Right atrium auricular region (tissue), 2 donors: ENCODE measurements at places on chromosomes 7 and 10. TPM values are rescaled to one million over a fixed set of nuclear protein-coding genes. Genes with fewer than 3 reads are reported as not detected.
A peak's percentile ranks its signal among the peaks of the same experiment; 100 is the strongest.

DNA sequence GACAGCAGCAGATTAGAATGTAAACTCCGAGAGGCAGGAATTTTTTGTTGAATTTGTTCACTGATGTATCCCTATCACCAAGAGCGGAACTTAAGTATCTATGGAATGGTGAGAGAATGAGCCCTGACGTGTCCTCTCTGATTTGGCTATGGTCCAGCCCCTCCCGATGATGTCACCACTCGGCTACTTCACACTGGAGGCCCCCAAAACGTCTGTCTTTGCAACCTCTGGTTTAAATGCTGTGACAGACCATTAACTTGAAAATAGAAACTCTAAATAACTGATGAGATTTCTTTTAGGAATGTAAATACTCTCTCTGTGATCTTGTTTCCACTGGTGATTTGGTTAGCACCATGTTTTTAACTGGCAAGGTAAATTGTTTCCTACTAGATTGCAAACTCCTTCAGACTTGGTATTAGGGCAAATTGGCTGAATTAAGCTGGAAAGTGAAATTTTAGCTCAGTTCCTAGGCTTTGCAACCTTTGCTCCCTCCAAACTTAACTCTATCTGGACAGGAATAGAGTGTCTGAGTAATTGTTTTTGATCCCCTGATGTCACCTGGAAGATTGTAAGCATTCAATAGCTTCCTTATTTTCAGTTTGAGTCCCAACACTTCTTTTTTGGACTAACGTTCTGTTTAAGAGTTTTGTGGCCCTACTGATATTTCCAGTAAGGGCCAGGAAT, 19.1 kb downstream of the SLC16A12 start:
- no peaks in the 10 kb centered on the region for H3K27me3 ChIP-seq
- no peaks in the 10 kb centered on the region for H3K36me3 ChIP-seq
- H3K27ac ChIP-seq = peak overlapping the region; percentile 92
- peaks cover 48% of the 10 kb centered on the region for H3K4me1 ChIP-seq
- peak; percentile 87 for DNase-seq
- peak overlapping the region; percentile 33 for H3K4me3 ChIP-seq

DNA sequence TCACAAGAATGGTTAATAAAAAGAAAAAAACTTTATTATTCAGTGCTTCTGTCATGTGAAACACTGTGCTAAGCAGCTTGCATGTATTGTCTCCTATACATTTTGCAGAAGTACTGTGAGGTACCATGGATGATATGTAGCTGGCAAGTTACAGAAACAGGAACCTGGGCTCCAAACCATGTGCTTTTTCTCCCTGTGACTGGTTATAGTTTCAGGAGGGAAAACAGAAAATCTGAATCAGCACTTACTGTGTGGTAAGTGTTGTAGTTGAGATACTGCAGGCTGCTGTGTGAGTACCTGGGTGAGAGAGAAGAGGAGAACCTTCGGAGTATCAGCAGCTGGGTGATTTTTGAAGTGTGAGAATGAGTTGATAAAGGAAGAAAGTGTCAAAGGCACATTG, 285.0 kb downstream of the SUGCT start:
- no peaks in the 10 kb centered on the region for H3K4me1 ChIP-seq
- H3K36me3 ChIP-seq = no peaks in the 10 kb centered on the region
- DNase-seq = no peak
- H3K27ac ChIP-seq = no peak overlapping the region

DNA sequence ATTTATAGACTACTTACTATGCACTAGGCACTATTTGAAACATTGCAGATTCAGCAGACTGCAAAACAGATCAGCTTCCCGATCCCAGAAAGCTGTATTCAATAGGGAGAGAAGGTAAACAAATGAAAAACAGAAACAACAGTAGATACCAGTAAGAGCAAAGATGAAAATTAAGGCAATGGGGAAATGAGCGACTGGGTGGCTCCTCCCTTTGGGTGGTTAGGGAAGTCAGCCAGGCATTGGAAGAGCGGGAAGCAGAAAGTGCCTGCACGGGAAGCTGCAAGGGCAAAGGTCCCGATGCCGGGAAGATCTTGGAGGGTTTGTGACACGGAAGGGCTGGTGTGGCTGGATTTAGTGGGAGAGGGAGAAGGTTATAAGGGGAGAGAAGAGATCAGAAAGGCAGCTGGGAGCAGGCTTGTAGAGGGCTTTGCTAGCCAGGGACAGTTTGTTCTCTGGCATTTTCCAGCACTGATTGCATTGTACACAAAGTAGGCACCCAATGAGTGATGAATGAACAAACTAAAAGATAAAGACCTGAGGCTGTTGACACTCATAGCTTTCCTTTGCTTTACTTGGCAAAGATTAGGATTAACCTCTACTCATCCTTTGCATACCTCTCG, 67.8 kb downstream of the NAMPT start:
- no peaks in the 10 kb centered on the region for H3K27me3 ChIP-seq
- H3K36me3 ChIP-seq = no peaks in the 10 kb centered on the region
- no peak overlapping the region for H3K4me3 ChIP-seq
- no peaks in the 10 kb centered on the region for H3K4me1 ChIP-seq
- H3K27ac ChIP-seq = peak overlapping the region; percentile 83

DNA sequence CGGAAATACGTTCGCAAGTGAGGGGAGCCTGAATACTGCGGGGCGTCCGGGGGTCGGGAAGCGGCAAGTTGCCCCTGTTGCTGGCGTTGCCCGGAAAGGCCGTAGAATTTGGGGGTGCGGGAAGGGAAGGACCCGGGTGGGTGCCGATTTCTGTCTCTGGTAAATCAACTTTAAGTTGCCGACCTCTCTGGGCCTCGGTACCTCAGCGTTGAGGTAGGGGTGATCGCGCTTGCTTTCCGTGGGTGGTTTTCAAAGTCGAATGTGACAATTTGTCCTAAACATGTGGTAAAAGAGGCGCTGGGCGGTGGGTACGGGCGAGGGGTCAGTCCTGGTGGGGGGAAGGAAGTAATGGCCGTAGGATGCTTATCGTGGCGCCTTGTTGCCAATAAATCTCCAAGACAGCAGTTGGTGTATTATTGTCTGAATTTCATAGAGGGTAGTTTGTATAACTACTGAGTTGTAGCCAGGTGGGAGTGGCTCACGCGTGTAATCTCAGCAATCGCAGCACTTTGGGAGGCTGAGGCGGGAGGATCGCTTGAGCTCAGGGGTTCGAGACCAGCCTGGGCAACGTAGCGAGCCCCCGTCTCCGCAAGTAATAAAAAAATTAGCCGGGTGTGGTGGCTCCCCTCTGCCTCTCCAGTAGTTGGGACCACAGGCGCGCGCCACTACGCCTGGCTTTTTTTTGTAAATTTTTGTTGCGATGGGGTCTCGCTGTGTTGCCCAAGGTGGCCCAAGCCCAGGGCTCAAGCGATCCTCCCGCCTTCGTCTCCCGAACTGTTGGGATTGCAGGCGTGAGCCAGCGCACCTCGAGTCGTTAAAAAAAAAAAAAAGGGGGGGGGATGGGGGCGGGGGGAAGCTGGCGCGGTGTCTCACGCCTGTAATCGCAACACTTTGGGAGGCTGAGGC, 644 bp downstream of the BUD23 start:
- H3K4me1 ChIP-seq = peaks cover 42% of the 10 kb centered on the region
- peak overlapping the region; percentile 86 for H3K27ac ChIP-seq
- peaks cover 20% of the 10 kb centered on the region for H3K36me3 ChIP-seq
- no peak for DNase-seq

DNA sequence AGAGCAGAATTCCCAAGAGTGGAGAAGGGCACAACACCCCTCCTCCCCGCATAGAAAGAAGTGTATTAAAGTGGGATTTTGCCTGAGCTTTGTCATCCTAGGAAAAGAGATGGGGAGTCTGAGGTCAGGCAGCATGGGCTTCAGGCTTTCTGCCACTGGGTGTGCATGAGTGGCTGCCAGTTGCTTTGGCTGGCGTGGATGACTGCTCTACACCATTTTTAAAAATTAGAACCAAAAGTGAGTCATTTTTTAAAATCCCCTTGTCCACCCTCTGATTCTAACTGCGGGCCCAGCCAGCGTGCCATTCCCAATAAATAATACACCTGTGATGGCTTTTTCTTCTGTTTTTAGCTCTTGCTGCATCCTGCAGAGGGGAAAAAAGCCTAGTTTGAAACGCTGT, 13.4 kb downstream of the SLC29A3 start:
- DNase-seq = no peak
- H3K27ac ChIP-seq = no peak overlapping the region
- H3K4me1 ChIP-seq = no peaks in the 10 kb centered on the region
- no peak overlapping the region for H3K4me3 ChIP-seq
- no peaks in the 10 kb centered on the region for H3K36me3 ChIP-seq

BICC1 gene
- 15.7 TPM for total RNA-seq

GRID1 gene
- 0.67 TPM for total RNA-seq

NKX6-2 gene
- total RNA-seq = not detected

TBL2 gene
- total RNA-seq = 20.5 TPM
